ENCODE measurements at places on chromosomes 7 and 10.

GRCh38 chr7:84790882-84791281 is 396.0 kb downstream of the SEMA3D start:
- peak; percentile 78 for DNase-seq

DNA sequence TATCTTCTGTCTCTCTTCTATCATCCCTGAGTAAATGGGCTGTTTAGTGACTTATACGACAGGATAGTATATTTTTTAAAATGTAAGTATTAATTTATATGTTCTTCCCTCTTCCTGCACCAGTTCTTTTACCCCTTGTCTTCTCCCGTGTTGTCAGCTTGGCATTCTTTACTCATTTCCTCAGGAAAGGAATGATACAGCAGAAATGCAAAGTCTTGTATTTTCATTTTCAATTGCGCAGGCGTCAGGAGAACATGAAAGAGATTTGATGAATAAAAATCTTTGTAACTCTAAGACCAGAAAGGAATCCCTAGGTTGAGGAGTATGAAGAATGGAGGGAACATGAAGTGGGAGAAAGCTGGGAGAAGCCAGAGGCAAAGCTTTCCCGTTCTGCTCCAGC is 18.8 kb upstream of the VPS41 start:
- DNase-seq = no peak

- DNase-seq = peak; percentile 96
These were observed 178.2 kb downstream of the DIP2C start for GRCh38 chr10:511101-511848.

GRCh38 chr7:129495987-129496386 is 6.3 kb upstream of the SMKR1 start:
- DNase-seq = no peak

GRCh38 chr10:108249940-108250339 is 1085.4 kb upstream of the SORCS1 start:
- no peak for DNase-seq

- no peak for DNase-seq
These were observed 341.5 kb upstream of the NPVF start for GRCh38 chr7:25569765-25570164.

DNA sequence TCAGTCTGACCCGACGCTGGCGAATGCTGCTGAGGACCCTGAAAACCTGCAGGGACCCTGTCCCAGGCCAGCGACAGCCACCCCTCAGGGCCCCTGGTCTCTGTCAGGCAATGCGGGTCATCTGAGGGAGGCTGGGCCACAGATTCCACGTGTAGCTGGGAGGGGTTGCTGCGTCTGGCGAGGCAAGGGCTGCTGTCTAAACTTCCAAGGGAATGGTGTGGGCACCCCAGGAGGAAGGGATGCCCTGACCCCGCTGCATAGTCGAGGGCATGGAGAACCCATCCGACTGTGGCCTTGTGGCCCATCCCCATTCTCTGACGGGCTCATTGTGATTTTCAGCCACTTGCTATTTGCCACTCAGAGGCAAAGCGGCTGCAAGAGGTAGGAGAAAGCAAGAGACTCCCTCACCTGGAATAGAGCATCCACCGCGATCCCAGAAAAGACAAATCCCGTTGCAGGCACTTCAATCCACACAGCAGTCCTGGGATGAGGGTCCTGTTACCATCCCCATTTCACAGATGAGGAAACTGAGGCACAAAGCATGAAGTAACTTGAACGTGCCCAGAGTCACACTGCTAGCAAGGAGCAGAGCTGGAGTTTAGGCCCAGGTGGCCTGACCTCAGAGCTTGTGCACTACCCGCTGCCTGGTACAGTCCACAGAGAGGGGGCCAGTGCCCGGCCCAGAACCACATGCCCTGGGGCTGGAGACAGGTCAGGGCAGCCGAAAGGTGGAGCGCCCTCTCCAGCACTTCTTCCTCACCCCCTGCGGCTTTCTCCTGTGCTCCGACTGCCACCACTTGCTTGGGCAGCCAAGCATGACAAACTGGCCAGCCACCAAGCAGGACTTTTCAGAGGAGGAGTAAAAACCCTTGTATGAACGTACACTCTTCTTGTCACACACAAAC is 163.8 kb upstream of the KLF14 start:
- DNase-seq = no peak

DNA sequence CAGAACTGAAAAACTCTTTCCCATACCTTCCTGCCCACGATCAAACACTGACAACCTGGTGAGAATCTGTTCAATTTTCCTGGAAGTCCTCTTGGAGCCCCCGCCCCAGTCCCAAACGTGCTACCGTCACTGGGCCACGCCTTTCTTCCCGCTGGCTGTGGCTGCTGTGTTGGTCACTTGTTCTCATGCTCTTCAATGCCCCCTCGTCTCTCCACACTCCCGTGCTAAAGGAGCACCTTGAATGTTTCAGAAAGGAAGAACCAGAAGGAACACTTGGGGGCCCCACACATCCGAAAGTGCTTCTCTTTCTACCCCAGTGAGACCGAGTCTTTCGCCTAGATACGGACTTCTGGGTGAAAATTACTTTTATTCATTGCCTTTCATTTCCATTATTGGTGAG is 215.1 kb downstream of the DIP2C start:
- DNase-seq = no peak

DNA sequence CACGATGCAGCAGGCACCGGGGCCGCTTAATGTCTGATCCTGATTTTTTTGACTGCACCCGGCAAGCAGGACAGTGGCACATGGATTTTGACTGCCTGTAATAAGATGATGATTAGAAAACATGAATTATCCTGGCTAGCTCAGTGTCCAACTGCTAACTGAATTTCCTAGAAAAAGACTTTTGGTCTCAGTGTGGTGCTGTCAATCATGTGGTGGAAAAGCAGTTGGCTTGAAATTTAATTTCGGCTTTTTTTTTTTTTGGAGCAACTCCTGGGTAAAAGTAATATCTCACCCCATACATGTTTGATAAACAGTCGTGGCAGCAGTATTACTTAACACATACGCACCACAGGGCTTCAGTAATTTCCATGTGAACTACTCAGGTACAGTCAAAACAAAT is 227.7 kb downstream of the FANK1 start:
- no peak for DNase-seq

GRCh38 chr7:1290679-1291356 is 58.1 kb downstream of the UNCX start:
- DNase-seq = no peak

- DNase-seq = peak; percentile 55
These were observed 22.0 kb downstream of the UMAD1 start for GRCh38 chr7:7662527-7662926.

DNA sequence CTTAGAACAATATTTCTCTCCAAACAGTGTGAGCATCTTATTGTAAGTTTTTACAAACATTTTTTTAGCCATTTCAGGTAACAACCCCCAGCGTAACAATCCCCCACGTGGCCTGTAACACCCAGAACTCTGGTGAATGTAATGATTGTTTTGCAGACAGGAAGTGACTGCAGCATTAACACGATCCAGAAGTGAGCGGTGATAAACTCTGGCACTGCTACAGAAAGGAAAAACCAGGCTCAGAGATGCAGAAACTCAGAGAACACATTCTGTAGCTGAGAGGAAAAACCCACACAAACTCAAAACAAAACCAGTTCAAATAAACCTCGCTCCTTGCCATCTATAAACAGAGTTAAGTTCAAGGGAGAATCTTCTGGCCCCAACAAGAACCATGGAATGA is 285.7 kb downstream of the FGFR2 start:
- no peak for DNase-seq

GRCh38 chr7:50851451-50851850 is 68.8 kb upstream of the GRB10 start:
- no peak for DNase-seq

GRCh38 chr7:2409745-2410414 is 6.5 kb downstream of the CHST12 start:
- no peak for DNase-seq

DNA sequence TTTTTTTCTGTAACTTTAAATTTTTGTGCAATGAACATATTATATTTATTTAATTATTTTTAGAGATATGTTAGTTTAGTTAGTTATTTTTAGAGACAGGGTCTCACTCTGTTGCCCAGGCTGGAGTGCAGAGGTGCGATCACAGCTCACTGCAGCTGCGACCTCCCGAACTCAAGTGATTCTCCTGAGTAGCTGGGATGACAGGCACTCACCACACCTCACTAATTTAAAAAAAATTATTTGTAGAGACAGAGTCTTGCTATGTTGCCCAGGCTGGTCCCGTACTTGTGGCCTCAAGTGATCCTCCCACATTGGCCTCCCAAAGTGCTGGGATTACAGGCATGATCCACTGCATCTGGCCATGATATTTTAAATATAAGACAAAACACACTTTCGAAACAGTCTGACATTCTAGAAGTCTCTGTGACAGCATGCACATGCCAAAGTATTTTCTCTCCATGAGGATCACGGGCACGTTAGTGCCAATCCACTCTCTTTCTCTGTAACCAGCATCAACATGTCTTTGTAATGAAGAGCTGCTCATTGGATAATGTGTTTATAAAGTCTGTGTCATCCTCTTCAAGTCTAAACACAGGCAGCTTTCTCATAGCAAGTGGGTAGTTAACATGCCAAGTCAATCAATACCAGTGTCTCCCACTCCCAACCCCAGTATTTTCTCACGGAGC is 137.4 kb downstream of the GLI3 start:
- no peak for DNase-seq

- no peak for DNase-seq
These were observed 121.4 kb downstream of the POU6F2 start for GRCh38 chr7:39099146-39099545.

DNA sequence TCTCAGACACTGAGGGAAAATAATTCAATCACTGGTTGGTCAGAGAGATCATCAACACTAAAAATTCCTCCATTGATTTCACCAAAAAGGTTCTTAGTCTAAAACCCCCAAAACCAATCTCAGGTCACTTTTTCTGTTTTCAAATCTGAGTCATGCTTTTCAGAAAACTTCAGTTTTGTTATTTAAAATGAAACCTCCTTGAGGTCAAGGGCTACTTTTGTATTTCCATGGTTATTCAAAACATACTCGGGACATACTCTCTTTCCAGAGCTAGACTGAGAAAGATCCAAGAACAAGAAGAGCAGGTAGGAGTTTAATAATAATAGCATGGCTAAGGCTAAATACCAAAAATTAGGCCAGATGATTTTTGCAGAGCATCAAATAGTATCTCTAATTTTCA is 152.8 kb downstream of the SDHAF3 start:
- peak; percentile 2 for DNase-seq

DNA sequence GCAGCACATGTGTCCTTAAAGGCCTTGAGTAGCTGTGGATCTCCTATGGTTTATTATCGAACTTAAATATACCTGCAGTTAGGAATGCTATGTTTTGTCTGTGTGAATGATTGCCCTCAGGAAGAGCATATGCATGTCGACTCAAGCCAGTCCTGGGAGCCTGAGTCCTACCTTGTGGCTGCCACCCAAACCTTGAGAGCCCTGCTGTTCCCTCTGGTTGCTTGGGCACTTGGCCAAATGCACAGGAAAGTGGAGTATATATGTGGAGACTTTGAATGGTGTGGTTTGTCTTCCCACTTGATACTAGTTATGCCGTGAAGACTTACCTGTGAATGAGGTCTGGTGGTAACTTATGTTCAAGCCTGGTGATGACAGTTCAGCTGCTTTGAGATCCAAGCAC is 409.8 kb downstream of the LRMDA start:
- no peak for DNase-seq

DNA sequence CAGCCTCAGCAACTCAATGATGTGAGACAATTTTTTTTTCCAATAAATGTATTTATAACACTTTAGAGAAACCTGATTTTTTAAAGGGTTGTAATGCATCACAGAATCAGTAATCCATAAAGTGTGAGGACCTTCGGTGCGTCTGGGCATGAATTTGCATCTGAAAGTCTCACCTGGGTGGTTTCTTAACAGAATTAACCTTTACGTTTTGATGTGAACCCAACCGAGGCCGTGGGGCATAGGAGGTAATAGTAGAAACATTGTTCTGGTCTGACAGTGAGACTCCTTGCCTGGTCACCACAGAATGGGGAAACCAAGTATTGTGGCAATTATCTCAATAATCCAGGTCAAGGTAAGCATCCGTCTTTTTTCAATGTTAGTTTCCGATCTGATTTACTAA is 114.6 kb downstream of the PRKCQ start:
- DNase-seq = no peak

GRCh38 chr7:47325337-47325736 is 256.6 kb downstream of the TNS3 start:
- DNase-seq = no peak

GRCh38 chr7:2107386-2108070 is 125.2 kb downstream of the MAD1L1 start:
- DNase-seq = peak; percentile 58

- no peak for DNase-seq
These were observed 8.1 kb downstream of the ADCY1 start for GRCh38 chr7:45582136-45582749.

GRCh38 chr7:65915921-65916657 is 43.2 kb downstream of the VKORC1L1 start:
- no peak for DNase-seq

DNA sequence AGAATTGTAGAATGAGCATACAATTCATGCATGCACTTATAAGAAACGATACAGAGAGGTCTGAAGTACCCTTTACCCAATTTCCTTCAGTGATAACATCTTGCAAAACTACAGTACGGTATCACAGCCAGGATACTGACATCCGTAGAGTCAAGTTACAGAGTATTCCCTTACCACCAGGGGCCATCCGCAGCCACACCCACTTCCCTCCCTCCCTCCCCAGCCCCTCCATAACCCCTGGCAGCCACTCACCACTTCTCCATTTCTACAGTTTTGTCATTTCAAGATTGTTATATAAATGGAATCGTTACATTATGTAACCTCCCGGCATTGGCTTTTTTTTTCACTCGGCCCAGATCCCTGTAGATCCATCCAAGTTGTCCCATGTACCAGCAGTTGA is 113.6 kb upstream of the RET start:
- no peak for DNase-seq

- peak; percentile 30 for DNase-seq
These were observed 40.0 kb downstream of the SYPL1 start for GRCh38 chr7:106071999-106072714.

DNA sequence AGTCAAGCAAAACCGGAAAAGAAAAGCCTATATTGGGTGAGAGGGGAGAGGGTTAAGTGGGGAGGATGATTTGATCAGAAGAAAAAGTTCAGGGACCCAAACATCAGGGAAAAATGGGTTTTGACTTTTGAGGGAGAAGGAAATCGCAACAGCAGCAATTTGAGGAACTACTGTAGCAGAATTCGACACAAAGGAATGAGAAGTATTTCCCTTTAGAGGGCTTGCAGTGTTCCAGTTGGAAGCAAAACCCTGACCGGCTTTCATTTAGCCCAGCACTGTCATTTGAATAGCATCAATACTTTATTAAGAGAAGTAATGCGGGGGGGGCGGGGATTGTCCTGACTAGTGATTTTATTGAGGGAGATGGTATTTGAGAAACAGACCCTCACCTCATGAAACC is 37.2 kb upstream of the GATA3 start:
- DNase-seq = peak; percentile 52

GRCh38 chr7:57245206-57245605 is 113.0 kb upstream of the ZNF479 start:
- no peak for DNase-seq

DNA sequence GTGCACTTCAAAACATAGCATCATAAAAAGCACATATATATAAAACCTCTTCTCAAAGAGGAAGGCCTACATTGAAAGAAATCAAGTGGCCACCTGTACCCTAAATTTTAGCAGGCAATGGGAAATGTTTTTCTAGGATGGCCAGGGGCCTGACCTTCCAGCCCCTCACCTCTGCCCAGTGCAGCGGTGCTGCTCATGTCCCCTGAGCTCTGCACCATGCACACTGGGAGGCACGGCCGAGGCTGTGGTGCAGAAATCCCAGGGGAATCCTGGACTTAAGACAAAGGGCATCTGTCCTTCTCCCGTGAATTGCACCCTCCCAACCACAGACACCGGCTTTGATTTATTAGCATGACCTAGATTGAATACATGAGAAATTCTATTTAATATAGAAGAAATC is 551.4 kb downstream of the GLRX3 start:
- DNase-seq = no peak
